ENCODE measurements at places on chromosomes 4 and X.

DNA sequence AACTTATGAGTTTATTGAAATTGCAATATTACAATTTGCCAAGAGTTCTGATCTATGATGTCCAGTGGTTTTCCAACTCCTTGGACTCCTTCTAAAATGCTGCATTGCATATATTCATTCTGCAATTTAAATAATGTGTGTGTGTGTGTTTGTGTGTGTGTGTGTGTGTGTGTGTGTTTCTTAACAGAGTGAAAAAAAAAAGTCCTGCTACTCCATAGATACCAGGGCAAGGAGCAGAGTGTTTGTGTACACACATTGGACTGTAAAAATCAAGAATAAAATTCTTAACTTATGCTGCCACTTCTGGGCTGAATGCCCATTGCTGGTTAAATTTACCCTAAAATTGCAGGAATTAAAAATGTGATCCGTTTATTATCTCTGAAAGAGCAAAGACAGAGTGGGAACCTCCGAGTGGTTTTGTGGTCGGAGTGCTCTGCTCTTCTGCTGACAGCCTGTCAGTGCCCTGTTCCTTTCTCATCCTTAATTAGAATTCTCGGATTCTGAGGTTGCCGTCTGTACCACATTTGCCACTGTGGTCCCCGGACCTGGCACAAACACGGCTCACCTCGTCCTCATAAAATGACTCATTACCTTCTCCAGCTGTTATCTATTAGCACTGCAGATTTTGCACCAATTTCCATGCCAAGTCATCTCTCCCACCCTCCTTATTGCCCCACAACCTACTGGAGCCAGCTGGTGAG lies 355.5 kb downstream of the KCNIP4 start:
- DNase-seq: no peak

- DNase-seq: no peak
Observed at GRCh38 chrX:47683829-47684205, 24.8 kb upstream of the UXT start.

DNA sequence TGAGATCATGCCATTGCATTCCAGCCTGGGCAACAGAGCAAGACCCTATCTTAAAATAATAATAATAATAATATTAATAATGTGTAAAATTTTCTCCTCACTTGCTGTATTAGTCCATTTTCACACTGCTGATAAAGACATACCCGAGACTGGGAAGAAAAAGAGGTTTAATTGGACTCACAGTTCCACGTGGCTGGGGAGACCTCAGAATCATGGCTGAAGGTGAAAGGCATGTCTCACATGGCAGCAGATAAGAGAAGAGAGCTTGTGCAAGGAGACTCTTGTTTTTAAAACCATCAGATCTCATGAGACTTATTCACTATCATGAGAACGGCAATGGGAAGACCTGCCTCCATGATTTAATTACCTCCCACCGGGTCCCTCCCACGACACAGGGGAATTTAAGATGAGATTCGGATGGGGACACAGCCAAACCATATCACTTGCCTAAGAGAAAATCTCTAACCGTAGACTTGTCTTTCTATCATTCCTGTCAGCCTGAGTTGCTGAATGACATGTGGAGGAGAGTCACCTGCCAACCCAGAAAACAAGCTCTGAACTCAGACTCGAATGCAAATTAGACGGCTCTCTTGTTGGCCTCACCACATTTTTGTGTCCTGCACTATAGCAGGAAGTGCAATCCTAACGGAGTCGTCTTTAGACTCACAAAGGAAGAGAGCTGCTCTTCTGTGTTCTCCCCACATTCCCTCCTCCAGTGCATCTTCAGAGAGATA lies 51.9 kb upstream of the DCTD start:
- DNase-seq: no peak

GRCh38 chrX:18733287-18733686 lies 25.8 kb downstream of the PPEF1 start:
- DNase-seq: no peak

DNA sequence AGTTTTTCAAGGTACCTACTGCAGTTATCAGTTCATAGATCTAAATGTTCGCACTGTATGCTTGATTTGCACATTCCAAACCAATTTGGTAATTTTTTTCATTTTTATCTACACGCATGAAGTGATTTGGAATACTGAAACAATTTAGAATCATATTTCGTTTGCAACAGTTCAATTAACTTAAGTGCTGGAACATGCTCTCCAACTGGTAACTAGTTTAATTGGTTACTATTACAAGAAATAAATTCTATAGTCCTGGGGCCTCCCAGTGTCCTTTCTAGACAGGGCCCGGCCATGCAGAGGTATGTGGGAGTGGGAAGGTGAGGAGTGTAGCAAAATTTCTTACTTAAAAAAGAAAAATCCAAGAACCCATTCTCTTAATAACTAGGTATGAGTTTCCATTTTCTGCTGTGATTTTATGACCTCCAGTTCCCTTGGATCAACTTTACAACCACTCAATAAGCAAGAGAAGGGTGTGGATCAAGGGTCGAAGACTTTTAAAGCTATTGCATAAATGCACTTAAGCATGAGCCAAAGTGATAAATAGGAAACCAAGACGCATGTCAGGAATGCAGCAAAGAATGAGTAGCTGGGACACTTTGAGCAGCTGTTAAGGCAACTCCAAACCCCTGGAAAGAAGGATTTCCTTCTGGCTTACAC lies 106.9 kb downstream of the PPARGC1A start:
- DNase-seq: no peak

- peak; percentile 49 for DNase-seq
Observed at GRCh38 chrX:118370921-118371624, 25.2 kb downstream of the WDR44 start.

GRCh38 chr4:54513204-54513603 lies 144.6 kb upstream of the KIT start:
- DNase-seq: peak; percentile 86

DNA sequence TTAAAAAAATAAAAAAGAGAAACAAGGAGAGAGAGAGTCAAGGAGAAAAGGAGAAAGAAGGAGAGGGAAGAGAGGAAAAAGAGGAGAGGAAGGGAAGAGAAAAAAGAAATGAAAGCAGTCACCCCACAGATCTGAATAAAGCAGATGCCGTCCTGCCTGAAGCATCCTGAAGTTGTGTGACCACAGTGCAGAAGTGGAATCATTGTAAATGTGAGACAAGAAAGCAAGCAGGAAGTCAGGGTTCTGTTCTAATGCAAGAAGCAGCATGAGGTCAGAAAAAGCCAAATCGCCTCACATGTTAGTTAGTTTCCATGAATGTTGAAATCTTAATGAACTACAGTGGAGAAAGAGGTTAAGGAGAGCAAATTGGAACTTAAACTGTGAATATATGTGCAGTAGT lies 692.5 kb downstream of the CENPC start:
- DNase-seq: no peak

DNA sequence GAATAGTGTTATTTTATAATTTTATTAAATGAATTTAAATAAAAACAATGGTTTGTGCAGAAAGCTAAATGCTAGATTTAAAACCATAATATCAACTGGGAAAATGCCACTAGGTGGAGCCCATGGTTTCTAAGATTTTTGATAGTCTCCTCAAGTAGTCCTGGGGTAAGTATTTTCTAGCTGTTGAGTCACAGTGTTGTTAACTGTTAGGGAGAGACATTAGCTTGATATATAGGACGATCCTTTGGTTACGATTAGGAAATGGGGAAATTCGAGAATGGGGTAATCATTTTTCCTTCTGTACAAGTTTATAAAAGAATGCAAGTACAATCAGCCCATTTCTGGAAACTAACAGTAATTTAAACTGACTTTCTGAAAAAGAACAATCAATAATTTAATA lies 378.4 kb downstream of the ANKRD50 start:
- DNase-seq: peak; percentile 82

- no peak for DNase-seq
Observed at GRCh38 chr4:26812049-26812714, 48.5 kb upstream of the STIM2 start.

DNA sequence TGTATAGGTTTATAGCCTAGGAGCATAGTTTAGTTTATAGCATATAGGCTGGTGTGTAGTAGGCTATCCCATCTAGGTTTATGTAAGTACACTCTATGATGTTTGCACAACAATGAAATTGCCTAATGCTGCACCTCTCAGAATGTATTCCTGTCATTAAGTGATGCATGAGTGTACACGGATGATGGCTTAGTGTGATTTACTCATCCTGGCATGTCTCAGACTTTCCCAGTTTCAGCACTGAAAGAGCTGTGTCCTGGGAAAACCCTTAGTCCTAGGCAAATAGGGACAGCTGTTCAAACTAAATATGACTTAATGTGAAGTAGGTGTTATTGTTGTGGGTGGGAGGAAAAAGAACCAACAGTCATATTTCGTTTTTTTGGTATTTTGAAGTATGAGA lies 264.9 kb upstream of the MAGEB18 start:
- no peak for DNase-seq

DNA sequence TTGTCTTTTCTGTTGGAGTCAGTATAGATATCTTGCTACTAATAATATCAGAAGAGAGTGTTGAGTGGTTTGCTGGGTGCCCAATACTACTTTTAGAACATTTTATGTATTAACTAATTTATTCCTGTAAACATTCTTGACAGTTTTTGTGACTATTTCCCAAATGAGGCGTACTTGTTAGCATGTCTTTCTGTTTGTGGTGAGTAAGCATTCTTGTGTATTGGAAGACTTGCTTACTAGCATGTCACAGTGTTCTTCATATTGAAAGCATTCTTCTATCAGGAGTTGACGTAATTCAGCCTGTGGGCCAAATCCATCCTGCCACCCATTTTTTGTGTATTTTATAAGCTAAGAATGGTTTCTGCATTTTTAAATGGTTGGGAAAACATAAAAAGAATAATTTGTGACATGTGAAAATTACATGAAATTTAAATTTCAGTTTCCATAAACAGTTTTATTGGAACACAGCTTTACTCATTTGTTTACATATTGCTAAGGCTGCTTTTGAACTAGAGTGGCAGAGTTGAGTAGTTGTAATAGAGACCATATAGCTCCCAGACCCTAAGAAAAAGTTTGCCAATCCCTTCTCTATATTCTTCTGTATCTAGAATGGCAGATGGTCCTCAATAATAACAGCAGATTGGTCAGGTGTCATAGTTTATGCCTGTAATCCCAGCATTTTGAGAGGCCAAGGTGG lies 20.4 kb downstream of the REPS2 start:
- no peak for DNase-seq

DNA sequence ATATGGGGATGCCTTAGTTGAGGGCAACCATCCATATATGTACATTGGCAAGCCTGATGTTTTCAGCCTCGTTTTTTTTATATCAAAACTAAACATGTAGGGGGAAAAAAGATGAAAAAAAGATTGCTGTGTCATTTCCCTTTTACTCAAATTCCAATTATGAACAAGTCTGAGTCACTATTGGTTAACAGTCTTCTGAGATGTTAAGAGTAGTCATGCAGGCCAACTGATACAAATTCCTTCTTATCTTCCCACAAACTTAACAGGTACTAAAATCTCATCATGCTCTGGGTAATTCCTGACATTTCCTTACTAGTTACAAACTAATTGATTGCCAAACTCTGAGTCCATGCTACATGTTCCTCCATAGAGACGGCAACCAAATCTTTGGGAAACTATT lies 222.1 kb downstream of the FRMPD4 start:
- DNase-seq: peak; percentile 58

DNA sequence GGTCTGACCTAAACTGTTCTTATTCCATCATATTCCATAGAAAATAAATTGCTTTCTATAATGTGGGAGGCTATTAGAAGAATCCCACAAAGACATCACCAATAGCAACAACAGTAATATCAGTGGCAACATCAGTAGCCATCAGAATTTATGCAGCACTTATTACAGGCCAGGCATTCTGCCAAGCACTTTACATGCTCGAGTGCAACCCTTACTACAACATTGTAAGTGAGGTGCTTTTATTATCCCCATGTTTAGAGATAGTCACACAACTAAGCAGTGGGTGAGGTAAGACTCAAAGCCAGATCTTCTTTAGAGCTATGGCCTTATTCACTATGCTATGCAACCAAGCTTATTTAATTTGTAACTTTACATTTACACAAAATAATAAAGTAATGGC lies 317.1 kb upstream of the BMP3 start:
- no peak for DNase-seq

DNA sequence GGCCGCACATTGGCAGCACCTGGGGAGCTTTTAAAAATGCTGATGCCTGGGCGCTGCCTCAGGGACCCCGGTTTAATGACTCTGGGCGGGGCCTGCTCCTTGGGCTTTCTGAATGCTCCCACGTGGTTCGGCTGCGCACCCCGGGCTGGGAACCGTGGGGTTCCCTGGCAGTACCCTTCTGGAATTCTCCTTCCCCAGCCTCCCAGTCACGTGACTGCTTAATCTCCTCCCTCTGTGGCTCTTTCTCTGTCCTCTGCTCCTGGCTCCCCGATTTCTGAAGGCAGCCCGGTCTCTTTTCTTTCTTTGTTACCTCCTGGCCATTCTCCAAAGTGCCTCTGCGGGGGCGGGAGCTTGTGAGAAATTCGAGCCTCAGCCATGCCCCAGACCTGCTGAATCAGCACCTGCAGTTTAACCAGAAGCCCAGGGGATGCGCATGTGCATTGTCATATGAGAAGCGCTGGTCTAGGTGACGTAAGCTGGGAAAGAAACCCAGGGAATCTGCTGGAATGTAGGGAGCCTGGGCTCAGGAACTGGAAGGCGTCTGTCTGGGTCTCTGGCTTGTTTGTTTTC lies 16.6 kb downstream of the CLCN4 start:
- DNase-seq: no peak

- DNase-seq: no peak
Observed at GRCh38 chrX:73401591-73402266, 45.1 kb upstream of the CDX4 start.

DNA sequence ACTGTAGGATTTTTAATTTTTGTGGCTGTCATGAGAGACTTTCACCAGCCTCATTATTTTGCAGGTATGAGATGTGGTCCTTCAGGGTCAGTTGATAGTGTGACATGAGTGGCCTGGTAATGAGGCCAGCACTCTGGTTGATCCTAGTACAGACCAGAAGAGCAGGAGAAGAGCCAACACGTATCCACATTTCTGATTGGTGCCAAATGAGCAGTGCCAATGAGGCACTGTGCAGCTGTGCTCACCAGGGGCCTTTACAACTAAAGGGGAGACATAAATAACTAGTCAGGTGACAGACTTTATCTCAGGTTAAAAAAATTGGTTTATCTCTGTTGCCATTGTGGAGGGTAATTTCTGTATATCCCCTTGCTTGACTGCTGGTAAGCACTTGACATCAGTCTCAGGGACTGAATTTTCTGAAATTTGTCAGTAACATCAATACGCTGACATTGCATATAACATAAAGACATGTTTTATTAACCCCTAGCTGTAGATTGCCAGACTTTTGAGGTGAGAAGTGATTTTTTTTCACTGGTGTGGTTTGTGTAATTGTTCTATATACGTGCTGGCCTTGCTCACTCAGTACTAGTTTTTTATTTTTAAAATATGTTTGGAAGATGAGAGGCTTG lies 101.2 kb downstream of the AFF1 start:
- no peak for DNase-seq

GRCh38 chr4:185139736-185140135 lies 3.3 kb upstream of the SLC25A4 start:
- no peak for DNase-seq

DNA sequence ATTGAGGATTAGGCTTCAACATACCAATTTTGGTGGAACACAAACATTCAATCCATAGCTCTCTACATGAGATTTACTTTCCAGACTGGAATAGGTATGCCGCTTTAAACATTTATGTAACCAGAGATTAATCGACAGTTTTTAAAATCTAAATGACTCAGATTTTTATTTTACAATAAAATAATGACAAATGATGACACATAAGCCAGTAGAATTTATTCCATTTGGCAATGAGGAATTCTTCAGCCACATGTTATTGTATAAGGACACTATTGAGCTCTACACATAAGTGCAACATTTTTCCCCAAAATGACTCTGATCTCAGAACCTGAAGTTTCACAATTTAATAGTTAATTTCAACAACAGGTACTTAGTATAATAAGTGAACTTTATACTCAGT lies 227.0 kb upstream of the PRPS2 start:
- DNase-seq: no peak

All from HFFc6 (cell line).